Osteocyte (in vitro differentiated cells): ENCODE measurements at places on chromosomes 12 and 14. TPM values are rescaled to one million over a fixed set of nuclear protein-coding genes. Genes with fewer than 3 reads are reported as not detected.

APOLD1 gene
- 10.5 and 11.1 TPM in 2 replicates for total RNA-seq

TAS2R43 gene
- 0.86 and 1.0 TPM in 2 replicates for total RNA-seq

LRRC10 gene
- total RNA-seq: not detected in 2 replicates

DNA sequence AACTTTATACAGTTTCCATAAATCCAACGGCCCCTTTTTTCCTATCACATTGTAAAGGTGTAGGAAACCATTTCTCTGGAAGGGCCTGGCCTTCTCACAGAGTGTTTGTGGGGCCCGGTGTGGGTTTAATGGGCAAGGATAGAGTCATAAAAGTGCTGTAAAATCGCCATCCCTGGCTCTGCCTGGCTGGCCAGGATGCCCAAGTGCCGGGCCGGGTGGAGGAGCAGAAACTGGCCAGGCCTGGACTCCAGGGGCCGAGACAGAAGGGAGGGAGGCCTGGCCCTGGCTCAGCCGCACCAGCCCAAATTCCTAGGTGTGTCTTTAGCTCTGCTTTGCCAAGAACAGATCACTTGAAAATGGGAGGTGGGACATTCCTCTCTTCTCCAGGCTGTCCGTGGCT is 77.1 kb upstream of the DICER1 start:
- no peak for DNase-seq

DNA sequence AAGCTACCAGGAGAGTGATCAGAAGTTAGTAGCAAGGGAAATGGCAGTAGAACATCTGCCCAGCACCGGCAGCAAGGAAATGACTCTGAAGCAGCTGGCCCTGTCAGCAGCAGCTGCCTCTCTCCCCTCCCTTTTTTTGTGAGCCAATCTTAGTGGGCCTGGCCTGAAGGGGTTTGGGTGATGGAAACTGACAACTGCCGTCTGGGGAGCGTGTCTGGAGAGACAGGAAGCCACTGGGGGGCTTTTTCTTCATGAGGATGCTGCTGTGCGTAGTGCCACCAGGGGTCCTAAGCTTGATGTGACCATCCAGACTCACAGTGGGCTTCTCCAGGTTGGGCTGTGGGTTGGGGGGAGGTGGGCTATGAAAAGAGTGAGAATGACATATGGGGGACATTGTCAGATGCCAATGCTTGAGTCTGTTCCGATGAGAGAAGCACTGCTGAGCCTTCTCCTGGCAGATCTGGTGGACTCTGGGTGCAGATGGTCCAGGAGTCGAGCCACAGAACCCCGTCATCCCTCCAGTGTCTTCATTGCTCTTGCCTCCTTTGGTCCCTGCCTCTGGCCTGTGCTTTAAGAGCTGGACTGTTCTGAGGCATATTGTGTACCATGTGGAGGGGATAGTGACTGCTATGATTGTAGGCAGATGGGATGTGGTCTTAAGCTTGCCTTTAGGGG is 87.6 kb upstream of the HIF1A start:
- DNase-seq: no peak

GRCh38 chr14:72745991-72746980 is 147.6 kb downstream of the DPF3 start:
- peak; percentile 83 for DNase-seq

DNA sequence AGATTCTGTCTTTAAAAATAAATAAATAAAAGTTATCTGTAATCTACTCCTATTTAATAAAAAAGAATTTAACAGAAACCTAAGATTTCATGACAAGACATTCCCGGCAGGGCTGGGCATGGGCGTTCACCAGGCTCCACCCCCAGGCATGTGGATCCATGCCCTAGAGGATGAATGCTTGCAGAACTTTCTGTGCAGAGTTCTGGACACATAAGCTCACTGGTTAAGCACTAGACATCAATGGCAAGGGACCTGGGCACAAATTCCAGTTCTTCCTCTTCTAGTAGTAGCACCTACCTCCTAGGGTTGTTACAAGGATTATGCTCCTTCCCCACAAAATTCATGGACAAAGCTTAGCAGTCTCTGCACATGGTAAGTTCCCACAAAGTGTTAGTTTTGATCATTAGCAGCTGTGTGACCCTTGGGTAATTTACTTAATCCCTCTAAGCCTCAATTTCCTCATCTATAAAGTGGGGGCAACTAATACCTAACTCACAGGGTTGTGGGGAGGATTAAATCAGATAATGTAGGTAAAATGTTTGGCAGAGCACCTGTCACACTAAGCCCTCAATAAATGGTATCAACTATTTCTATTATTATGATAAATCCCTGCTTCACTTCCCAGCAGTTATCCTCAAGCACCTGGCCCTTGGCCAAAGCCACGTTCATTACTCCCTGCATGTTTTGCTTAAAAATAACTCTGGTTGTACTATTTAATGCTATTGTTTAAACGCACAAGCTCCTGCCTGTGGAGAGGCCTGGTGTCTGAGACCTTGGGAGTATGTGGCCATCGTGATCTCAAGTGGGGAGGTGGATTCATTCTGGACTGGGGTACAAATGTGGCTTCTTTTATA is 9.8 kb downstream of the GALNT6 start:
- no peak for DNase-seq

- DNase-seq: no peak
Observed at GRCh38 chr14:90777830-90778485, 38.3 kb downstream of the TTC7B start.

GRCh38 chr12:67482751-67483661 is 165.5 kb upstream of the DYRK2 start:
- DNase-seq: no peak

DNA sequence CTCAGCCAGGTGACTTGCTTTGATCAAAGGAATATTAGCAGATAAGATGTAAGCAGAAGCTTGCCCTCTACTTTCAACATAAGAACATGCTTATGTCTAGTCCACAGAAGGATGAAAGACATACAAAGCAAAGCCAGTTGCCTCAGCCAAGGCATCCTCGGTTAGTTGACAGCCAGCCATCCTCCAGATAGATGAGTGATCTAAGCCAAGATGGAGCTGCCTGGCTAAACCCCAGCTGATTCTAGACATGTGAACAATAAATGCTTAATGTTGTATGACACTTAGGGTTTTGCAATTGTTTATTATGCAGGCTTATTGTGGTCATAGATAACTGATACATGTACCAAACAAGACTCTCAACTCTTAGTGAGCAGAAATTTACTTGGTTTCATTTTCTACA is 157.6 kb upstream of the TMTC2 start:
- DNase-seq: no peak

- no peak for DNase-seq
Observed at GRCh38 chr12:57813111-57813970, 5.2 kb downstream of the AVIL start.

GRCh38 chr14:89524990-89525667 is 108.1 kb upstream of the FOXN3 start:
- peak; percentile 34 for DNase-seq
